Left cardiac atrium (tissue), 4 donors: ENCODE measurements at places on chromosomes 4 and X. TPM values are rescaled to one million over a fixed set of nuclear protein-coding genes. Genes with fewer than 3 reads are reported as not detected.

The TLR8 gene
- 3.5 TPM for total RNA-seq

GRCh38 chr4:181148470-181148869 lies 1094.7 kb upstream of the TENM3 start:
- no peak for DNase-seq

DNA sequence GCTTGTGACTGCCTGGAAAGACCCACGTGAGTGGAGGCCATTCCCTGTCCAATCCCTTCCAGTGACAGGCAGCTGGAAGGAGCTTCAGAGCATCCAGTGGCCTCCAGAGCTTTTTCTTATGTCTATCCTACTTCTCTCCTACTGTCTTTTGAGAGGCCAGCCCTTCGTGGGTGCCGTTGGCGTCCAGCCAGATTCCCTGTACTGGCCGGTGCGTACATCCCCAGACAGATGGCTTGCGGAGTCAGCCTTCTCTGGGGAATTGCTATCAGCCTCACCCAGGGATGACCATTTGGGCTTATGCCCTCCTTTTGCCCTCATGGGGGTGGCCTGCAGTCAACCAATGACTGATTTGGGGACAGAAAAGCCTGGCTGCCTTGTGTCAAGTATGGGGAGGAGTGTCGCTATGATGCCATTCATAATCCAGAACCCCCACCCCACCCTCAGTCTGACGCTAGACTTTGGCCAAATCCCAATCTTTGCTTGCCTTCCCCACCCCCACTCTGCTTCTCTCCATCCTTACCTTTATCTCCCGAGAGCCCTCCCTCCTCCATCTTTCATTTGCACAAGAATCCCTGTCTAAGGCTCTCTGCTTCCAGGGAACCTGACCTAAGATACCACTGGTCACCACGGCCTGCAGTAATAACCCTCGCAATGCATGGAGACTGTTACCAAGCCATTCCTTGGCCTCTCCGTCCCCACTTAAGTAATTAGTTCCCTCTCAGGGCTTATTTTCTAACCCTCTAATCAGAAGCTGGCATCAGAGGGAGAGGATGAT lies 150.3 kb upstream of the BCOR start:
- DNase-seq, result no peak

- no peak for DNase-seq
Observed at GRCh38 chrX:72568406-72569092, 4.1 kb downstream of the HDAC8 start.

DNA sequence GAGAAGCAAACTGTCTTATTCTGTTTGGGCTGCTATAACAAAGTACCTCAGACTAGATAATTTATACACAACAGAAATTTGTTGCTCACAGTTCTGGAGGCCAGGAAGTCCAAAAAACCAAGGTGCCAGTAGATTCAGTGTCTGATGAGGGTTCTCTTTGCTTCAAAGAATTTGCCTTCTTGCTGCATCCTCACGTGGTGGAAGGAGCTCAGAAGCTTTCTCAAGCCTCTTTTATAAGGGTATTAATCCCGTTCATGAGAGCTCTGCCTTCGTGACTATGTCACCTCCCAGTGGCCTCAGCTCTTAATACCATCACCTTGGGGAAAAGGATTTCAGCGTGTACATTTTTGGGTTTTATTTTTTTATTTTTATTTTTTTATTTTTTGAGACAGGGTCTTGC lies 20.1 kb downstream of the CA5B start:
- no peak for DNase-seq

DNA sequence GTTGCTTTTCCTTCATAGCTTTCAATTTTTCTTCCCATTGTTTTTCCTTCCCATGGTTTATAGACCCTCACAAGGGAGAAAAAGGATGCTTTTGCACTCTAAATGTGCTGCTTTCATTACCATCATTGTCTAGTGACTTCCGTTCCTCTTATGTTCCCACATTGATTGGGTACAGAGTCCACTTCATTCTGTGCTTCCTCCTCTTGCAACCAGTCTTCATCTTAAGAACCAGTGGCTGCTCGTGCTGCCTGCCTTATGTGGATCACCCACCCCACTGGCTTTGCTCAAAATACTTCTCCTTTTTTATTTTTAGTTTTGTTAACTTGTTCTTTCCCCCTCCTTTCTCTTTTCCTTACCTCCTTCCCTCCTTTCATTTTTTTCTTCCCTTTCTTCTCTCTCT lies 76.5 kb upstream of the BOD1L1 start:
- DNase-seq, result no peak

DNA sequence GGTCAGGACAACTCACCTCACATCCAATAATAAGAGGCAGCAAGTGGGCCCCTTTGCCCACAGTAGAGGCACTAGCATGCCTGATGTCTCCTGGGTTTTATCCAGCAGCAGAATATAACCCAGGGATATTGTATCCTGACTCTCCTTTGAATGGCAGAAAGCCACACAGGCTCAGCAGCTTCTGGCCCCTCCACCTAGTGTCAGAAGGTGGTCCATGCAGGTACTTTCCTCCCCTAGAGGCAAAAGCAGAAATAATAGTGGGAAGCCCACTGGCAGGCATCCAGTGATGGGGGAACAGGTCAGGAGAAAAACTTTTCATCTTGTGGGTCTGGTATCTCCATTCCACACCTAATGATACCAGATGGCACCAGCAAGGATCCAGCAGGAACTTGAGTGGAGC lies 75.5 kb upstream of the IRS4 start:
- no peak for DNase-seq

GRCh38 chr4:107665001-107665400 lies 55.0 kb downstream of the PAPSS1 start:
- no peak for DNase-seq

DNA sequence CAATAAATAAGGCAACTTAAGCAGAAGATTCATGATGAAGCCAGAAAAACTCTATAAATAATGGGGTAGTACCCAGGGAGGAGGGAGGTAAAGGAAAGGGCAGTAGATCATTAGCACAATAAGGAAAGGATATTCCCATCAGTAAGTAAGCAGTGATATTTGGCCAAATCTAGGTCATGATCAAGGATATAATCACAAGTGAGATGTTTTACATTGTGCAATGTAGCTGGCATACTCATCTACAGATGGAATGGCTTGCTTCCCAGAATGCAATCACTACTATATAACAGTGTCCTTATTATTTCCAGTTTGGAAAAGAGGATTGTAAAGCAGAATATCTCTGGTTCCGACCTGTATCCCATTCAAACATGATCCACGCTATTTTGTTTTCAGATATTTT lies 483.4 kb downstream of the RPA4 start:
- DNase-seq, result no peak

- DNase-seq, result no peak
Observed at GRCh38 chr4:151541389-151542071, 132.6 kb downstream of the FHIP1A start.

The SERPINA7 gene
- total RNA-seq, result not detected
